Calu3 (cell line): ENCODE measurements at places on chromosomes 12 and 14. TPM values are rescaled to one million over a fixed set of nuclear protein-coding genes. Genes with fewer than 3 reads are reported as not detected.

GRCh38 chr12:128570191-128571065, 253.3 kb downstream of the SLC15A4 start:
- H3K4me1 ChIP-seq: no peaks in the 10 kb centered on the region
- H3K36me3 ChIP-seq: no peaks in the 10 kb centered on the region
- no peak for DNase-seq
- no peak overlapping the region for H3K4me3 ChIP-seq

The OAS1 gene
- 170 and 429 TPM in 2 replicates for total RNA-seq

The LRR1 gene
- total RNA-seq: 27.3 and 30.5 TPM in 2 replicates

- H3K4me1 ChIP-seq: peaks cover 28% of the 10 kb centered on the region
- no peaks in the 10 kb centered on the region for H3K27me3 ChIP-seq
- H3K36me3 ChIP-seq: no peaks in the 10 kb centered on the region
- H3K4me3 ChIP-seq: no peak overlapping the region
These were observed 316.4 kb downstream of the ZFP36L1 start for GRCh38 chr14:68476212-68477109.

- DNase-seq: no peak
- H3K4me1 ChIP-seq: peaks cover 72% of the 10 kb centered on the region
- peak overlapping the region; percentile 57 for H3K4me3 ChIP-seq
- H3K36me3 ChIP-seq: peaks cover 45% of the 10 kb centered on the region
- H3K27ac ChIP-seq: peak overlapping the region; percentile 96
These were observed 8.9 kb downstream of the CORO1C start for GRCh38 chr12:108722463-108722862.

GRCh38 chr12:128724468-128725046, 99.2 kb downstream of the SLC15A4 start:
- no peak overlapping the region for H3K27ac ChIP-seq
- no peak for DNase-seq
- H3K27me3 ChIP-seq: no peaks in the 10 kb centered on the region
- H3K4me3 ChIP-seq: no peak overlapping the region
- H3K36me3 ChIP-seq: peaks cover 4% of the 10 kb centered on the region

GRCh38 chr14:73125746-73126145, 10.6 kb upstream of the PSEN1 start:
- no peak overlapping the region for H3K27ac ChIP-seq
- no peak for DNase-seq
- H3K27me3 ChIP-seq: no peaks in the 10 kb centered on the region
- H3K36me3 ChIP-seq: peaks cover 44% of the 10 kb centered on the region
- H3K4me3 ChIP-seq: no peak overlapping the region

DNA sequence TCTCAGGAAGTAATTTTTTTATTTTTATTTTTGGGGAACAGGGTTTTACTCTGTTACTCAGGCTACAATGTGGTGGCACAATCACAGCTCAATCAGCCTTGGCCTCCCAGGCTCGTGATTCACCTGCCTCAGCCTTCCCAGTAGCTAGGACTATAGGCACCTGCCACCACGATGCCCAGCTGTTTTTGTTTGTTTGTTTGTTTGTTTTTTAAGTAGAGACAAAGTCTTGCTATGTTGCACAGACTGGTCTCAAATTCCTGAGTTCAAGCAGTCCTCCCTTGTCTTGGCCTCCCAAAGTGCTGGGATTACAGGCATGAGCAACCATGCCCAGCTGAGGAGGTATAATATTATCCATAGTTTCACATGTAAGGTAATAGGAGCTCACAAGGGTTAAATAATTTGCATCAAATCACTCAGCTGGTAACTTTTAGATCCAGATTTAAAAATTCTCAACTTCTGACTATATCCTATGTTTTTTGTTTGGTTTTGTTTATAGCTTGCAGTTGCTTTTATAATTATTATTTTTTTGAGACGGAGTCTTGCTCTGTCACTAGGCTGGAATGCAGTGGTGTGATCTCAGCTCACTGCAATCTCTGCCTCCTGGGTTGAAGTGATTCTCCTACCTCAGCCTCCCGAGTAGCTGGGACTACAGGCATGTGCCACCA, 629.3 kb downstream of the DIO2 start:
- H3K4me1 ChIP-seq: no peaks in the 10 kb centered on the region
- no peak overlapping the region for H3K4me3 ChIP-seq
- no peak overlapping the region for H3K27ac ChIP-seq
- H3K36me3 ChIP-seq: no peaks in the 10 kb centered on the region
- no peaks in the 10 kb centered on the region for H3K27me3 ChIP-seq
- DNase-seq: peak; percentile 5

DNA sequence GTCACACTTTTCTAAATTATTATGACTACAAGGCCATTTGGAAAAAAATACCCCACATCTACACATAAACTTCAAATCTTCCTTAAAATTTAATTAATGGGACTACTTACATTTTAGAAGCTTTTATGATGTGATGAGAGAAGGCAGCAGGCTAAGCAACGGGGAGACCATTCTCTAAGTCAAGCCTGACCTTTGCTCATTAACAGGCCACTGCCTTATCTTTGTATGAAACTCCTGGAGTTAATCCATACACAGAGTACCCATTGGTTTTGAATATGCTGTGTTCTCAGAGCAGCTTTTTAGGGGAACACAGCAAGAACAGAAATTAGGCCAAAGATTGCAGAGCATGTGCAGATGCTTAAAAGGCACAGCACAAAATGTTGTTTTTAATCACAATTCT, 35.5 kb upstream of the LRIG3 start:
- H3K27me3 ChIP-seq: no peaks in the 10 kb centered on the region
- DNase-seq: no peak
- peak overlapping the region; percentile 39 for H3K4me3 ChIP-seq
- peaks cover 12% of the 10 kb centered on the region for H3K36me3 ChIP-seq
- peaks cover 66% of the 10 kb centered on the region for H3K4me1 ChIP-seq

The PLEKHG7 gene
- 1.3 and 2.5 TPM in 2 replicates for total RNA-seq

- no peak overlapping the region for H3K4me3 ChIP-seq
- H3K27ac ChIP-seq: no peak overlapping the region
- no peaks in the 10 kb centered on the region for H3K27me3 ChIP-seq
- no peaks in the 10 kb centered on the region for H3K36me3 ChIP-seq
- no peaks in the 10 kb centered on the region for H3K4me1 ChIP-seq
These were observed 27.9 kb downstream of the KCNMB4 start for GRCh38 chr12:70393787-70394499.

The KLRC3 gene
- total RNA-seq: not detected in 2 replicates

DNA sequence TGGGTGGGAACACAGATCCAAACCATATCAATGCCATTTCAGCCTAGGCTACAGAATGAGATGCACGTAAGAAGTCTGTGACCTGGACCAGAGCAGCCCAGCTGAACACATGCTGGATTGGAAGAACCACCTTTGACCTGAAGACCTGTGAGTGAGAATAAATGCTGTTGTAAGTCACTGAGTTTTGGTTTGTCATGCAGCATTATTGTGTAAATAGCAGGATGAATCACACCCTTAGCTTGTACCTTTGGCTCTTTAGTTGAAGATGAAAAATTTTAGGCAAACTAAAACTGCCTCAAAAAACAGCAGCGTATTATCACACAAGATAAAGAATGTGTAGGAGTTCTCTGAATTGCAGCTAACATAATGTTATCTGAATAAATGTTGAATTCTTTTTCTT, 199.4 kb upstream of the LRIG3 start:
- H3K36me3 ChIP-seq: no peaks in the 10 kb centered on the region
- H3K4me3 ChIP-seq: no peak overlapping the region
- H3K27ac ChIP-seq: no peak overlapping the region
- no peak for DNase-seq
- no peaks in the 10 kb centered on the region for H3K27me3 ChIP-seq

The GUCY2C gene
- not detected in 2 replicates for total RNA-seq

GRCh38 chr12:123384318-123384993, 524 bp downstream of the KMT5A start:
- peaks cover 34% of the 10 kb centered on the region for H3K36me3 ChIP-seq
- H3K4me3 ChIP-seq: peak overlapping the region; percentile 92
- peak overlapping the region; percentile 86 for H3K27ac ChIP-seq
- DNase-seq: peak; percentile 36

The PRKD1 gene
- total RNA-seq: 9.1 and 9.7 TPM in 2 replicates

DNA sequence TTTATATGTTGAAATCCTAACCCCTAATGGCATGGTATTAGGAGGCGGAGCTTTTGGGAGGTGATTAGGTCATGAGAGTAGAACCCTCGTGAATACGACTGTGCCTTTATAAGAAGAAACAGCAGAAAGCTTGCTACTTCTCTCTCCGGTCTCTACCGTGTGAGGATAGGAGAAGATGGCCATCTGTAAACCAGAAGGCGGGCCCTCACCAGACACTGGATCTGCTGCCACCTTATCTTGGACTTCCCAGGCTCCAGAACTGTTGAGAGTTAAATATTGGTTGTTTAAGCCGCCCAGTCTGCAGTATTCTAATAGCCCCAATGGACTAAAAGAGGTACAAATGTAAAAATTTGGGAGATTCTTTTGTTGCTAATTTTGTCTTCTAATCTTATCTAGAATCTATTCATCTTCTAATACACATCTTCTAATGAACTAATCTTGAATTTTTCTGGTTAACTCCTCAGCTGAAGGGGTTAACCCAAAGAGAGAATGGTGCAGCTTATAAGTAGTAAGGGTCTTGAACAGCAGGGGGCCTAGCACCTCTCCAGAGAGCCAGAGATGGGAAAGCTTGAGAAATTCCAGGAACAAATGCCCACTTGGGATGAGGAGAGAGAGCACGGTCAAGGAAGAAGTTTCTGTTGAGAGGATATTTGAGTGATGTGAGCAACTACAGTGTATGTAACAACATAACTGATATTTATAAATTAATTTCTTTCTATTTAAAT, 264.0 kb upstream of the GRIP1 start:
- H3K4me3 ChIP-seq: no peak overlapping the region
- peaks cover 29% of the 10 kb centered on the region for H3K4me1 ChIP-seq
- no peaks in the 10 kb centered on the region for H3K36me3 ChIP-seq
- DNase-seq: no peak
- no peaks in the 10 kb centered on the region for H3K27me3 ChIP-seq

- DNase-seq: no peak
- H3K27me3 ChIP-seq: no peaks in the 10 kb centered on the region
- H3K27ac ChIP-seq: no peak overlapping the region
- H3K36me3 ChIP-seq: no peaks in the 10 kb centered on the region
These were observed 48.7 kb downstream of the BEGAIN start for GRCh38 chr14:100538351-100539002.

The LRRC10 gene
- not detected in 2 replicates for total RNA-seq

GRCh38 chr14:58671436-58671835, 33.7 kb downstream of the DACT1 start:
- H3K4me3 ChIP-seq: no peak overlapping the region
- H3K36me3 ChIP-seq: no peaks in the 10 kb centered on the region
- no peaks in the 10 kb centered on the region for H3K4me1 ChIP-seq
- H3K27ac ChIP-seq: no peak overlapping the region
- DNase-seq: no peak

The CSRNP2 gene
- 18.1 and 19.5 TPM in 2 replicates for total RNA-seq

DNA sequence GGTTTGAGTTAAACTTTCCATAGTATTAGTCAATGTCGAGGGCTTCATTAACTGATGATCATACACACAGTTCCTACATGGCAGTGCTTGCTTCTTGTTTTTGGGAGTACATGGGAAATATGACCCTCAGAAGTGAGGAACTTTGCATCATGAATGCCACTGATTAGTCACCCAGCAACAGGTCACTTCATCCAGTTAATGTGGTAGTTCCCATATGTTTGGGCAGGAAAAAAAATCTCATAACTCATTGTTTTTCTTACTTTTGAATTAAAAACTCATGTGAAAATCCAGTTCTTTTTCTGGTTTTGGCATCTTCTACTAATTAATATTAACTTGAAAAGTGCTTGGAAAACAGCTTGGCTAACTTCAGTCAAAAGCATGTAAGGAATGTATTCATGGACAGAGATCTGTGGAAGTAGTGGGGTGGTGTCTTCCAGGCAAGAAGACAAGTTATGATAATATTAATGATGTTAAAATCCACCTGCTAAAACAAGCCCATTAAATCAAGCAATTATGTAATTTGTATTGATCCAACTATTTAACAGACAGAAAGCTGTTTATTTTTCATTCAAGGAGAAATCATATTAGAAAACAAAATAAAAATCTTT, 309.1 kb upstream of the NAV3 start:
- no peaks in the 10 kb centered on the region for H3K4me1 ChIP-seq
- DNase-seq: no peak
- H3K4me3 ChIP-seq: no peak overlapping the region

DNA sequence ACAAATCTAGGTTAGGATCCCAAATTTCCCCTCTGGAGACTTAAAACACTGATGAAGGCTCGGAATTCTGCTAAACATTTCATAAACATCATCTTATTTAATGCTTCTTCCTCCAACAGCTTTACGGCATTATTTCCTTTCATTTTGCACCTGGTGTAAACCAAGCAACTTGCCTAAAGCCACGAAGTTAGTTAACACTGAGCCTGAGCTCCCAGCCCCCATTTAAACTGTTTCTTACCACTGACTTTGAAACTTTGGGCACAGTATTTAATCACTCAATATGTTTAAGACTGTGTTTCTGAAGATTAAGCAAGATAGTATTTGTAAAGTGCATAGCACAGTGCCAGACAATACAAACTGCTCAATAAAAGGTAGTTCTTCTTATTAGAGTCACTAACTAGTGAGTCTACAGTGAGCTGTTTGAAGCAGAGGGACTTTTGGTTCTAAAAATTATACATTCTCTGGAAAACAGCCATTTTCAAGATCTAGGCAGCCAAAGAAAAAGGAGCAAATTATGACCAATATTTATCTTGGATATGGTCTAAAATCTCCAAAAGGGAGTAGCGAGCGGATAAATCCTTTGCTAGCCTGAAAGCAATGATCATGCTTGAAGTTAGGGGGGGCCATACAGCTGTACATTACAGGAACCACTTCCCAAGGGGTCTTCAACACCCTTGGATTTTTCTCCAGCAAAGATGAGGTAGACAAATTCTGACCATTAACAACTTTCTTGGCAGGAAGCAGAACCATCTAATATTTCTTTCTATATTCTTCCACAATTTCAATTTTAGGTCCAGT, 4.0 kb downstream of the EGLN3 start:
- peaks cover 23% of the 10 kb centered on the region for H3K27me3 ChIP-seq
- no peak overlapping the region for H3K4me3 ChIP-seq
- no peak for DNase-seq
- H3K27ac ChIP-seq: no peak overlapping the region
- H3K36me3 ChIP-seq: peaks cover 8% of the 10 kb centered on the region

GRCh38 chr14:67736771-67737170, 35.1 kb downstream of the RDH12 start:
- H3K4me1 ChIP-seq: peaks cover 29% of the 10 kb centered on the region
- no peak overlapping the region for H3K4me3 ChIP-seq
- peak overlapping the region; percentile 58 for H3K27ac ChIP-seq
- no peaks in the 10 kb centered on the region for H3K27me3 ChIP-seq

- peaks cover 57% of the 10 kb centered on the region for H3K36me3 ChIP-seq
- H3K4me1 ChIP-seq: peaks cover 27% of the 10 kb centered on the region
- no peaks in the 10 kb centered on the region for H3K27me3 ChIP-seq
- H3K27ac ChIP-seq: peak overlapping the region; percentile 99
These were observed 1.2 kb downstream of the PIK3C2G start for GRCh38 chr12:18262514-18262913.

DNA sequence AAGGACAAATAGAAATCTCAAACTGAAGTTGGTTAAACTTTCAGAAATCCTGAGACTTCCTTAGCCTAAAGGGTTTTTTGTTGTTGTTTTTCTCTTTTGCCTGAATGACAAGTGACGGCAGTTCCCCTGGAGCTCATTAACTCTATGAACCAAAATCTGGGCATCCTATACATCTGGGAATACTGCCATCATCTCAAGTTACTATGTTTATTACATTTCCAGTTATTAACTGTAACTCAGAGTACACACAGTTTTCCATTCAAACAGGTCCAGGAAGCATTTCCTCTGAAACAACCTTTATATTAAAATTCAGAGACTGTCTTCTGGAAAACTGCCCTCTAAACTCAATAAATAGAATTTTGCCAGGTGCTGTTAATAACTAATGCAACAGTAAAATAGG, 55.6 kb upstream of the CDKL1 start:
- H3K27me3 ChIP-seq: no peaks in the 10 kb centered on the region
- no peak overlapping the region for H3K27ac ChIP-seq
- no peak overlapping the region for H3K4me3 ChIP-seq
- no peak for DNase-seq

The CLEC4D gene
- total RNA-seq: not detected in 2 replicates
